Dorsolateral prefrontal cortex (tissue), 122 donors: ENCODE measurements at places on chromosomes 11 and 22. TPM values are rescaled to one million over a fixed set of nuclear protein-coding genes. Genes with fewer than 3 reads are reported as not detected.

DNA sequence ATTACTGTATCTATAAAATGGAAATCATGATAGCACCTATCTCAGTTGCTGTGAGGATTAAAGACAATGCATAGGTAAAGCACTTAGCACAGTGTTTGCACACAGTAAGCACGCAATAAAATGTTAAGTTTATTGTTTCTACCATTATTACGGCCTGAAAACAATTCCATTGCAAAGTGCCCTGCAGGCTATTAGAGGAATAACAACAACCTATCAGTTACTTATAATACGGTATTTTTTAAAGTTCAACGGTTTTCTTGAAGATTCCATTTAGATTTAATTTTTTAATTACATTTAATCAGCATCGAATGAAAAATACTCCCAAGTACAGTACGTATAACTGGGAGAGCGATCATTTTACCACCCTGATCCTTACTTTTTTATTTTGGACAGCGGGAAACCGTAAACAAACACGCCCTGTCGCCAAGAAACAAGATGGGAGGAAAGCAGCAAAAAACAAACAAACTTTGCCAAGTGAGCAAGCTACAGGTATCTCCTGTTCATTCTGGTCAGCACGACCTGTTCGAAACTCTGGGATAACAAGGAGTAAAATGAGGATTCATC is 893 bp downstream of the SLC36A4 start:
- DNase-seq: no peak

GRCh38 chr11:14124350-14124749 is 161.8 kb downstream of the SPON1 start:
- no peak for DNase-seq

DNA sequence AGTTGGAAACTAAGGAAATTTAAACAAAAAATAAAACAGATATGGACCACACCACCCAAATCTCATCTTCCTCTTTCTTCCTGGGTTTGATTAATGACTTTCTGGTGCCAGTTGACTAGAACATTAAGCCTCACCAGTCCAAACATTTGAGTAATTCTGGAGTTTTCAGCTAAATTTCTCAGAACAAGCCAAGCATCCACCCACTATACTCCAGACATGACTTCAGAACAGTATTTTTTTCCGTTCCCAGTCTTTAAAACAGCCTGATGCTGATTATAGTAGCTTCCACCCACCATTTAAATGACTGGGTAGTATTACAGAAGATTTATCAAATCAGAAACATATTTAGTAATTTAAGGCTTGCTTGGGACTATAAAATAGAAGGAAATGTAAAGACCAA is 230.9 kb upstream of the UBASH3B start:
- no peak for DNase-seq

GRCh38 chr11:7154881-7155361 is 66.1 kb downstream of the RBMXL2 start:
- DNase-seq: no peak

DNA sequence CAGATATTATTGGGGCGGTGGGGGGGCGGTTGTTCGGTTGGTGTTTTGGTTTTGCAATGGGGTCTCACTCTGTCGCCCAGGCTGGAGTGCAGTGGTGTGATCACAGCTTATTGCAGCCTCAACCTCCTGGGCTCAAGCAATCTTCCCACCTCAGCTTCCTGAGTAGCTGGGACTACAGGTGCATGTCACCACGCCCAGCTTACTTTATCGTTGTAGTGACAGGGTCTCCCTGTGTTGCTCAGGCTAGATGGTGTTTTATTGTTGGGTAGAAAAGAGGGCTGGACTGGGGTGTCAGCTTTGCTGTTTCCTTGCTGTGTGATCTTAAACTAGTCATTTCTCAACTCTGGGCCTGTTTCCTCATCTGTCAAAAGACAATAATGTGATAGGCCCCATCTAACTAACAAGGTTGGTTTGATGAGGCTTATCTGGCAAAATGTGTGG is 17.5 kb upstream of the MYH9 start:
- DNase-seq: no peak

DNA sequence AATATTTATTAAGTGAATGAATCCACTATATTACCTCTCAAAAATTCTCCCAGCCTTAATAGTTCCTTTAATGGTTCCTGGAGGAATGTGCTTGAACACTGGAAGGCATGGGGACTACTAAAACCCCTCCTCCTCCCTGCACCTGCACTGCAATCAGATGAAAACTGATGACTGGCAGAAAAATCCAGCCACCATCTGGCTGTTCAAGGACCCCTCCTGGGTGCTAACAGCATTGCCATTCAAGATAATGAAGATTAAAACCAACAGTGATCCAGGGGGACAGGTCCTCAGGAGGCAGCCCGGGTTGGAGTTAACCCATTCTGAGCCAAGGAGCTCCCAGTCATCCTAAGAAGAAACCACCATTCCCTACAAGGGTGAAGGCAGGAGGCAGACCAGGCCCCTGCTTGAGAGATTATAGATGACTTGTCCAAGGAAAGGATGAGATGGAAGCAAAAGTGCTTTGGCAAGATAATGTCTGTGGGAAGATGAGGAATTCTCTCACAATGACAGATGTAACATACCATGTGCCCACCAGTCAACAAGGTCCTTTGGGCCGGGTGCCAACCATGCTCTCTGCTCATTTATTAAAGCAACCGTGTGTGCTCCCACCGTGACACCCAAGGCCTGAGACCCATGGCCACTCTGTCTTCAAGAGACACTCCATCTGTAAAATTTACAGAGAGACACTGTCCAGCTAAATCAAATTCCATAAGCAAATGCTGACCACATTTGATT is 90.6 kb downstream of the LARGE1 start:
- no peak for DNase-seq

GRCh38 chr22:19287076-19287707 is 4.3 kb downstream of the CLTCL1 start:
- no peak for DNase-seq

DNA sequence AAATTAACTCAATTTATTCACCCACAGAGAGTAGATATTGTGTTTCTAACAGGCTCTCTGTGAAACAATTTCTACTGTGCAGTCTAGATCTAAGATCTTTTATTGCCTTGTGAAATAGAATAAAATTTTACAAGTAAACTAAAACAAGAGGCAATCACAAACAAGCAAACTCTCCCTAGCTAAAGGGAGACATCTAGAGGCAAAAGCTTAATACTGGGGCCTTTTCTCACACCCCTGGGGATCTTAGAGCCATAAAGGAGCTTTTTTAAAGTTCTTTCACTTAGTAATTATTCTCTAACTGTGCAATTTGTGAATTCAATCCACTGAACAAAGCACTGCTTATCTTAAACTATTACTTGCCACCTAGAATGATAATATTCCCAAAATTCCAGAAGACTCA is 19.7 kb downstream of the ALG9 start:
- DNase-seq: no peak

DNA sequence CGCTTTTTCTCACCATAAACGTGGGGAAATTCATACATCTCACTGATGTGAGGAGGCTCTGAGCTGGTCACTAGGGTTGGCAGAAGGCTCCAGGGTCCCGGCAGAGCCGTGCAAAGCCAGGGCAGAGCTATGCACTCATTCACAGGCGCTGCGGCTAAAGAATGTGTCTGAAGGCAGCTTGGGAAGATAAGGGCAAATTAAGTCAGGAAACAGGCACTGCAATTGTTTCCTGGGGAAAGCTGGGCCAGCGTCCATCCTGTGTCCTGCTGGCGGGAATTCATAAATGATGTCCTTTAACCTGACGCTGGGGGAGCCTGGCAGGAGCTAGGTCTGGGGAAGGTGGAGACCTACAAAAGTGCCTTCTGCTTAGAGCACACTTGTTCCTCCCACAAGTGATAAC is 27.6 kb downstream of the PKNOX2 start:
- no peak for DNase-seq

DNA sequence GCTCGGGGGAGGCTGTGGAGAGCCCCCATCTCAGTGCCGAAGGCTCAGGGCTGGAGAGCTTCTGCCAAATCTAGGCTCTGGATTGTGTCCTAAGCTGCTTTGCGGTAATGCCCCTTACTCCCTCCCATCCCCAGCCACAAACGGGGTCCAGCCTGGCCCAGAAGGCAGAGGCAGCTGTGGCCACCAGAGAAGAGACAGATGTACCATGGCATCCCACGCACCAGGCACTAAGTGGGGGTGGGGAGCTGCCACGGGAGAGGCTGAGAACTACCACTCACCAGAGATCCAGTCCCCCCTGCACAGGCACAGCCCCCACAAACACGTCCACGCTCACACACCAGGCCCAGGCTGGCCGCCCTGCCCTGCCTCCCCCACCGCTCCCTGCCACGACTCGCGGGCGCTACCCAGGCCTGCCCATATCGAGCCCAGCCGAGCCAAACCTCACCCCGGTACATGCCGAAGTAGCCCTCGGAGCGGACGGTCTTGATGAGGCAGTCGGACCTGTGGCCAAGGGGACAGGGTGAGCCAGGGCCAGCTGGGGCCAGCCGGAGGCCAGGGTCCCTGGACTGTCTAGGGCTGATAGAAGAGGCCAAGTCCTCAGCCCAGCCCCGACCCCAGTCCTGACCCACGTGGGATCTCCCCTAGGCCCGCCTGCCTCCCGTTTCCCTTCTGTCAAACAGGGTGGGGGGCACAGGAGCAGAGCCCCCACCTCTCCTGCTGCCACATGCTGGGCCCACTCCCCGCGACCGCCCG is 3.9 kb downstream of the SLC25A22 start:
- DNase-seq: no peak

The ALDH3B1 gene
- 2.8 TPM for total RNA-seq

The TRIM6 gene
- total RNA-seq: not detected

The MS4A15 gene
- not detected for total RNA-seq

The GLYATL1 gene
- total RNA-seq: 1.0 TPM

The OSBP2 gene
- total RNA-seq: 47.3 TPM

The APOA1 gene
- total RNA-seq: not detected
